HCT116 (cell line): ENCODE measurements at places on chromosomes 1 and 21. TPM values are rescaled to one million over a fixed set of nuclear protein-coding genes. Genes with fewer than 3 reads are reported as not detected.

The AIM2 gene
- not detected for total RNA-seq

GRCh38 chr1:247407180-247407616 lies 8.8 kb upstream of the NLRP3 start:
- no peak for DNase-seq

DNA sequence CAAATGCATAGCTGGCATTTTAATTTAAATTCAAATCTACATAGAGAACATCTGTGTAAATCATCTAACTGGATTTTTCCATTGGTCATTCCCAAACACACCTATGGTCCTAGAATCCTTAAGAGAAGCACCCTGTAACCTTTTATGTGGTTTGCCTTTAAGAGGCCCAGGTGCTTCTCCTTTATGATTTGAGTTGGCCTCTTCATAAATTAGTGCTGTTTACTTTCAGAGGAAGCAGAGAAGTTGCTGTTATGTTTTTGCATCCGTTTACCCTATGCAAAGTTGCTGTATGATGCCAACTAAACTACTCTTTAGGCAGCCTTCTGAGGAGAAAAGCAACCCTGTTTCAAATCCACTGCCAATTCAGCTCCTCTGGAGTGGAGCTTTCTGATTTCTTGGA lies 193.8 kb downstream of the HS2ST1 start:
- DNase-seq, result no peak

DNA sequence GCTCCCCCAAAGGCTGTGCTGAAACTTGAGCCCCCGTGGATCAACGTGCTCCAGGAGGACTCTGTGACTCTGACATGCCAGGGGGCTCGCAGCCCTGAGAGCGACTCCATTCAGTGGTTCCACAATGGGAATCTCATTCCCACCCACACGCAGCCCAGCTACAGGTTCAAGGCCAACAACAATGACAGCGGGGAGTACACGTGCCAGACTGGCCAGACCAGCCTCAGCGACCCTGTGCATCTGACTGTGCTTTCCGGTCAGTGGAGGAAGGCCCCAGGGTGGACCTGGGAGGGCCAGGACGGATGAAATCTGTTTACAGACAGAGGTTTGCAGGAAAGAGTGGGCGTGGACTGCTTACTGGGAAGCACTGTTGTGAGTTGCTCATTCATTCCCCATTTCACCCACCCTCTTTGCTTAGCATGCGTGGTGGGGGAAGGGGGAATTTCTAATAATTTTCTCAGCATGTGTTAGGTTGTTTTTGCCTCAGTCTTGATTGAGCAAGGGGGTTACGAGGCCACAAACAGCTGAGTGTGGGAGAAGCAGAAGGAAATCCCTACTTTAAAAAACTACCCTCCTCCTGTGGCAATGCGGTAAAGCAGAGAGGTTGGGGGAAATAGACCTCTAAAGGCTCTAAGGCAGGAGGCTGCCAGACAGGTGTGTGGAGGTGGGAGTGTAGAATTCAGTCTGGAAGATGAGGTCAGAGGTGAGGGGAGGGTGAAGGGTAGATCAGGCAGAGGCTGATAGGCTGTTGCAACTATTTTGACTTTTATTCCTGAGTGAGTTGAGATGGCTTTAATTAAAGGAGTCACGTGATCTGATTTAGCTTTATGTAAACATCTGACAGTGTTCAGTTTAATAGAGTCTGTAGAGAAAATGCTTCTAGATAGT lies 1.3 kb downstream of the FCGR2A start:
- no peak for DNase-seq
